ENCODE measurements at places on chromosomes 3 and 15.

DNA sequence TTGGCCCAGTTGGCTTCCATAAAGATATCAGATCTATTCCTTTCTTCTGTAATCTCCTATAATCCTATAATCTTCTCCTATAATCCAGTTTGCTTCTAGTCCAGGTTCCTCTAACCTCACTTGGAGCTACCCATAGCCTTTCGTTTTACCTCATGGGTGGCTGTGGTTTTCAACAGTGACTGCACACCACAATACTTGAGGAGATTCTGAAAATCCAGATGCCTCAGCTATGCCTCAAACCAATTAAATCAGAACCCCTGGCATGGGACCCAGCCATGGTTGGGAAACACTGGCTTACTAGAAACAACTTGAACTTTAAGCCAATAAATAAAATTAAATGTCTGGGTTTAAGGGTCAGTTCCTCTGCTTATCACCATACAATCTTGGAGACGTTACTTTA, 86.1 kb upstream of the NTRK3 start:
- DNase-seq = no peak

- DNase-seq = no peak
These were observed 4.5 kb downstream of the HDC start for GRCh38 chr15:50260969-50261496.

- DNase-seq = no peak
These were observed 25.0 kb downstream of the SCG3 start for GRCh38 chr15:51706291-51706690.

GRCh38 chr3:112627919-112628466, 12.9 kb downstream of the CCDC80 start:
- no peak for DNase-seq

DNA sequence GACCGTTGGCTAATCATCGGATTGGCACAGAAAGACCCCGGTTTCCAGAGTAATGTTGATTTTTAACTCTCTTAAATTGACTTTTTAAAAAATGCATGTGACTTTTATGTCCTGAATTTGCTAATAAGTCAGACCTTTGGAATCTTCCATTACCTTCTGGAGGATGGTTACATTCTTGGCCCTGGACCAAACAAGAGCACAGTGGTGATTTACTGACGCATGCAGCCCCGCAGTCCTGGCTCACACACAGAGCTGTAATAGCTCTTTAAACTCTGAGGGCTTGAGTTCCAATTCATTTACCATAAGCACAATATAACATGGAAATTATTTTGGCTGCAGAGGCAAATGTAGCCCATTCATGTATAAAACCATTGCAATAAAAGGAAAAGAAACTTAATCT, 25.1 kb downstream of the SOX14 start:
- DNase-seq = no peak

GRCh38 chr15:68555679-68556037, 23.1 kb upstream of the CORO2B start:
- no peak for DNase-seq

DNA sequence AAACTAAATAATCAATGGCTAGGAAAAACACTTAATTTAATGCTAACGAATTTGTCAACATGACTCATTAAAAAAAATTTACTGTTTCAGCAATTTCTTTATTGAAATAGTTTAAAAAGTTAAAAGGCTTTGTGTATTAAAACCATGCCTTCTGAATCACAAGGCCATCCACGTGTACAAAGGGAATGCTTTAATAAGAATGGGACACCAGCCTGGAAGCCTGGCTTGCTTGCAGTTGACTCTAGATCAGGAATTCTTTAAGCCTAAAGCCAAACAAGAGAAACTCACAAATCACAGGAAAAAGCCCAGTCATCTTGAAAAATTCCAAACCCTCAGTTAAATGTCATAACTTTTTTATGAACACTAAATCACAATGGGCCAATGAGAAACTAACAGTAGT, 137.6 kb downstream of the PEAK1 start:
- DNase-seq = no peak

GRCh38 chr3:182971637-182972036, 8.7 kb downstream of the DCUN1D1 start:
- no peak for DNase-seq

DNA sequence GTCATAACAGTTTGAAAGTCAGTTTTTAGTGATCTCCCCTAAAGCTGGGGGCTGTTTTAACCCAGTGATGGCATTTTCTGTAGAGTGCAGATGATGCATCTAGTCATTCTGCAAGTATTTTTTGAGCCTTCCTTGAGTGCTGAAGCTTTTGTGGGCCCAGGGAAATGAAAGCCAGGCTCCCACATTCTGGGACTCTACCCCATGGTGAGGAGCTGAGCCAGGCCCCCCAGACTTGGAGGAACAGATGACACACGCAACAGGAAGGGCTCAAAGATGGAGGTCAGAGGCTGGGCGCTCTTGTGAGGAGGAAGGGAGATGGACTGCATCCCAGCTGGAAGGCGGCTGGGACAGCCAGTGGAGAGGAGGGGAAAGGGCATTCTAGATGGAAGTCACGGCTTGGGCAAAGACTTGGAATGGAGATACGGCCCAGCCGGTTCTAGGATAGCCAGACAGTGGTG, 40.8 kb downstream of the MRAS start:
- no peak for DNase-seq

DNA sequence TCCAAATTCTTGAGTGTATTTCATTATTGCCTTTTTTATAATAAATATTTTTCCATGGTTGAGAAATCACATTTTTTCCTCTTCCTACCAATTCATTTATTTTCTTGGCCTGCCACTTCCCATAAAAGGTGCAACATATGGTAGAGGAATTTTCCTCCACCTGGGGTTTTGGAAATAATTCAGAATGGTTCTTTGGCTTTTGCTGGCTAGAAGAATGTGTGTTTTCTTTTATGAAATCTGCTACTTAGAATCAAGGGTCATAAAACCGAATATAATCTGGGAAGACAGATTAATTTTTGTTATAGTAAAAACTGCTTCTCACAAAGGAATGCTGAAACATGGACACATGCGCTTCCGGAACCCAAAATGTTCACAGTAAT, 54.0 kb upstream of the POMGNT2 start:
- no peak for DNase-seq

GRCh38 chr15:93983526-93983925, 247.8 kb upstream of the MCTP2 start:
- no peak for DNase-seq

Data from activated naive CD4-positive, alpha-beta T cell treated with anti-CD3 and anti-CD28 coated beads for 36 hours (primary cell).